ENCODE measurements at places on chromosomes 5 and 9. TPM values are rescaled to one million over a fixed set of nuclear protein-coding genes. Genes with fewer than 3 reads are reported as not detected.

DNA sequence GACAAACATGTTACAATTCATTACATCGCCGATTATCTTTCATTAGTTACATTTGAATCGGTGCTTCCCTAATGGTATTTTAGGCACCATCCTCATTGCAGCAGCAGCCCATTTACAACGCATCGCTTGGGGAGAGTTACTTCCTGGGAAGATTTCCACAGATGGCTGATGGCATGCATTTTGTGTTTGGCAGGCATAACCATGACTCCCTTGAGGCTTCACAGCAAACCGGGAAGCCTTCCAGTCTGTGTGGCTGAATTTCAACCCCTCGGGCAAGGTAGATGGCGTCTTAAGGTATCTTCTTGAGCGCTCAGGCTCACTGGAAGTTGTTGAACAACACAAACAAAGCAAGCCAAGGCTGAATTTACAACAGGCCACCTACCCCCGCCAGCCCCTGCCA is 1.6 kb upstream of the DNAH5 start:
- no peak overlapping the region for H3K27ac ChIP-seq
- no peak for DNase-seq
- H3K36me3 ChIP-seq, result no peaks in the 10 kb centered on the region
- H3K4me1 ChIP-seq, result no peaks in the 10 kb centered on the region

DNA sequence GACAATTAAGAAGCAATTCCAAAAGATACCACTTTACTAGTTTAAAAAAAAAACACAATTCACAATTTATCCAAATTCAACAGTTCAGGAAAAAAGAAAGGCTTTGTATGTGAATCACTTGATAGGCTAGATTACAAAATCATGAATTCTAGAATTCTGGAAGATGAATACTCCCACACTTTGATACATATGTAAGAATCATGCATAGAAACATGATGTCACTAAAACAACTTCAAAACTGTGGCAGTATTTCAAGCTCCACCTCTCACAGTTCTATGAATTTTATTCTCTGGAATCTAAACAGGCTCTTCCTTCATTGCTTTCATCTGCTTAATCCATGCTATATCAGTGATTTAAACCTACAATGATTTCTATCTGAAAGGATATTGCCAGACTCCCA is 51.0 kb downstream of the GNAQ start:
- H3K4me1 ChIP-seq, result no peaks in the 10 kb centered on the region
- H3K27me3 ChIP-seq, result no peaks in the 10 kb centered on the region
- H3K36me3 ChIP-seq, result no peaks in the 10 kb centered on the region
- H3K27ac ChIP-seq, result no peak overlapping the region
- no peak for DNase-seq

DNA sequence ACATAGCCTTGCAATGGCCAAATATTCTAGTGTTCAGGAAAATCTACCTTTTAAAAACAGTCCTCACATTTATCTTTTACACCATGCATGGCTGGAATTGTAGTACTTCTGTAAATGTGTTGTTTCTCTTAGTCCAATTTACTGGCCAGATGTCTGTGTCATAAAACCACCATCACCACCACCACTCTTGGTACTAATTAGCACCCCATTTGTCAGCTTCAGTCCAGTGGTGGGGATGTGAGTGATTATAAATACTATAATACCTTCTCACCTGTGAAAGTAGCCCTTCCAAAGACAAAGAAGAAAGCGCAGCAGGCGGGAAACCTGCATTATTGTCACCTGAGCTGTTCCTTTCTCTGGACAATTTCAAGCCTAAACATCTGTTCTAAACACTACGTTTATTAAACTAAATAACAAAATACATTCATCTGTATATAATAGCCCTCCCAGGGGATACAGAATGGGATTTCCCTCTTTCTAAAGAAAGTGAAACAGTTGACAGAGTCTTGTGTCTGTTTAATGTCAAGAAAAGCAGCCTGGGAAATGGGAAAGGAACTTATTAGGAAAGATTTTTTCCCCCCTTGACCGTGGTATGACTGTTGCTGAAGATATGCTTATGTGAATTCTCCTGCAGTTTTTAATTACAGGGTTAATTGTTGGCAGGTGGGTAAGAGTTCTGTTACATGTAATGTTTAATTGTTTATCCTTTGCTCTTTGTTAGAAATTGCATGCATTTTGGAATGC is 144.5 kb upstream of the NUDT12 start:
- no peak for DNase-seq
- no peak overlapping the region for H3K27ac ChIP-seq
- no peaks in the 10 kb centered on the region for H3K27me3 ChIP-seq

GRCh38 chr5:160023908-160024630 is 15.1 kb downstream of the TTC1 start:
- H3K4me1 ChIP-seq, result no peaks in the 10 kb centered on the region
- H3K27me3 ChIP-seq, result no peaks in the 10 kb centered on the region
- H3K27ac ChIP-seq, result no peak overlapping the region
- H3K4me3 ChIP-seq, result no peak overlapping the region

NMUR2 gene
- not detected for total RNA-seq

SPATA31C1 gene
- not detected for total RNA-seq

DNA sequence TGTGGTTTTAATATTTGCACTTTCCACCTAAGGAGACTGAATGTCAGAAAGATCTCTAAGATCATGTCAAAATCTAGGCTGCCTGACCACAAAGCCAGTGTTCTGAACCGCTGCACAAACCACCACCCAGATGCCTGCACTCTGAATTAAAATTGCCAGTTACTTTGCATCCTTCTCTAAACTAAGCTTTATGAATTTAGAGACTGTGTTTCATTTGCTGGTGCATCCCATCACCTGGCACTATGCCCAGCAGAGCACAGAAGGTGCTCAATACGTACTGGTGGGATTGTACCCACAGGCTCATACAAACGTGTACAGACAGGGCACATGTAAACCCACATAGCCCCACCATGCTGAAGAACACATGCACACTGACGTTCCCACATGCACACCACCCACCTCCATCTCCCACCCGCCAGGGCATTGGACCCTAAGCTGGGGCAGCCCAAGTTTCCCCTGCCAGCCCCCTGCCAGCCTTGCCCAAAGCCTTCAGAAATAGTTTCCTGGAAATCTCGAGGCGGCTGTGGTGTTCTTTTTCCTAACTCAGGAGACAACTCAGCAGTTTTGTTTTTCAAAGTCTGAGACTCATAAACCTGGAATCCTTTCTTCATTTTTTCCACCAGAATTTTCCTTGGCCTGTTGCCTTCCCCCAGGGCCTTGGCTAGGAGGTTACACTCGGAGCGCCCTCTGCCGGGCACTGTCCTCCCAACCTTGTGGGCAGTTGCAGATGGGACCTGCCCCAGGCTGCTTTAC is 9.6 kb upstream of the TRAF1 start:
- peak overlapping the region; percentile 100 for H3K27ac ChIP-seq
- no peaks in the 10 kb centered on the region for H3K27me3 ChIP-seq
- peak; percentile 99 for DNase-seq
- peaks cover 10% of the 10 kb centered on the region for H3K4me1 ChIP-seq
- no peak overlapping the region for H3K4me3 ChIP-seq

- H3K27me3 ChIP-seq, result no peaks in the 10 kb centered on the region
- no peak overlapping the region for H3K27ac ChIP-seq
- no peak for DNase-seq
- no peaks in the 10 kb centered on the region for H3K4me1 ChIP-seq
Observed at GRCh38 chr9:21454149-21454548, 13.9 kb downstream of the IFNA1 start.

DNA sequence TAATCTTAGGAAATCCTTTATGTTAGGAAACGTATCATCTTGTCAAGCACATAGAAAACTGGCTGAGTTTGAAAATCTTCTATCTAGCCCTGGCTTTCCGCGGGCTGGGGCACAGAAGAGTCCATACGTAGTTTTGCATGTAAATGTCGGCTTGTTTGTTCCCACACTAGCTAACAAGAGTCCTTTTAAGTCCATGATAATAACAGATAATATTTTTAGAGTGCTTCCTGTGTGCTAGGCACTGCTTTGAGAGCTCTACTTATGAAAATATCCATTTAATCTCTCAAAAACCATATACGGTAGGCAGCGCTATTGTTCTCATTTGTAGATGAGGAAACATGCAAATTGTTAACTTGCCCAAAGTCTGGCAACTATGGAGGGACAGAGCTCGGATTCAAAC is 40.5 kb downstream of the FYB1 start:
- H3K27me3 ChIP-seq, result no peaks in the 10 kb centered on the region
- no peak overlapping the region for H3K27ac ChIP-seq
- no peaks in the 10 kb centered on the region for H3K36me3 ChIP-seq
- H3K4me1 ChIP-seq, result peaks cover 1% of the 10 kb centered on the region

- no peak overlapping the region for H3K4me3 ChIP-seq
- H3K27me3 ChIP-seq, result no peaks in the 10 kb centered on the region
- no peak overlapping the region for H3K27ac ChIP-seq
- H3K4me1 ChIP-seq, result no peaks in the 10 kb centered on the region
- DNase-seq, result no peak
Observed at GRCh38 chr5:84080908-84081307, 303.8 kb downstream of the EDIL3 start.

GRCh38 chr5:132054697-132055440 is 5.6 kb upstream of the IL3 start:
- no peaks in the 10 kb centered on the region for H3K4me1 ChIP-seq
- H3K36me3 ChIP-seq, result no peaks in the 10 kb centered on the region
- DNase-seq, result no peak
- no peak overlapping the region for H3K4me3 ChIP-seq

DND1 gene
- 0.84 TPM for total RNA-seq

DNA sequence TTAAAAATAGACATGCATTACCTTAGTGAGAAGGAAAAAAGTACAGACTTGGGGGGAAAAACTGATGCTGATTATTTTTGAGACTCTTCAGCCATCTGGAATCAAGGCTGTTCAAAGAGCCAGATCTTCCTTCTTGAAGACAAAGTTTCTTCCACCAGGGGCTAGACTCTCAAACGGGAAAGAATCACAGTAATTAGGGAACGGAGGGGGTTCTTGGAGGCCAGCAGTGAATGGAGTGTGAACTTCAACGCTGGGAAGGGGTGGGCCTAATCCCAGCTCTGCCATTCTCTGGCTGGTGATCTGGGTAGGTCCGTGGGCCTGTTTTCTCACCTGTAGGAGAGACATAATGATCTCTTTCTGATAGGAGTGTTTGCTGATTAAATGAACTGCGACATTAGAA is 21.1 kb upstream of the LHX2 start:
- H3K36me3 ChIP-seq, result no peaks in the 10 kb centered on the region
- no peaks in the 10 kb centered on the region for H3K27me3 ChIP-seq
- no peaks in the 10 kb centered on the region for H3K4me1 ChIP-seq
- no peak overlapping the region for H3K4me3 ChIP-seq

- H3K4me3 ChIP-seq, result peak overlapping the region; percentile 98
- peaks cover 2% of the 10 kb centered on the region for H3K4me1 ChIP-seq
- no peaks in the 10 kb centered on the region for H3K36me3 ChIP-seq
- DNase-seq, result no peak
Observed at GRCh38 chr5:179805529-179806249, 977 bp downstream of the MGAT4B start.

DNA sequence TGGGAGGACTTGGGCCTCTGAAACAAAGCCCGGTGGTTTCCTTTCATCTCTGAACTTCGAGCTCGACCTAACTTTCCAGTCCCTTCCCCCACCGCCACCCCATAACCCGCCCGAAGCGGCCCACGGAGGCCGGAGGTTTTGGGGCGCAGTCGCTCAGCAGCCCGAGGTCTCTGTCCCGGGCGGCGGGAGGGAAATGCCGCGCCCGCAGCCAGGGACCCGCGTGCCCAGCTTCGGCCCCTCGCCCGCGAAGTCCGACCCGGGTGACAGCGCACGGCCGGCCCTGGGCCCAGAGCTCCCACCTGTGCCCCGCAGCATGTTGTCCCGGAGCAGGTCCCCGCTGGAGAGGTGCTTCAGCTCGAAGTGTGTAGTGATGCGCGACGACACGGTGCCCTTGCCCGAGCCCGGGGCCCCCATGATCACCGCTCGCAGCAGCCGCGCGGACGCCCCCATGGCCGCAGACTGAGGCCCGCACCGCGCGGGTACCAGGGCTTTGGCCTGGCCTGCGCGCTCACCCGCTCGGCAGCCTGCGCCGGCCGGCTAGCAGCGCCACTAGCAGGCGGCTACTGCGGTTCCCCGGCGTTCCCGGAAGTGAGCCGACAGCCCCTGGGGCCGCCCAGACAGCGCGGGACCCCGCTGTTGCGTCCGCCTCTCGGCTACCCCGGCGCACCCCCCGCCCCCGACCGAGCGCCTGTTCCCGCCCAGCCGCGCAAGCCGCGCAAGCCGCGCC is at the start of gene AK3:
TSS of gene AK3 (minus strand) at position 565 of the 727 bp plus-strand sequence. CDS start at position 450, 115 bp downstream.
- no peaks in the 10 kb centered on the region for H3K36me3 ChIP-seq
- H3K4me3 ChIP-seq, result peak within 1 kb of the TSS; percentile 45
- peak; percentile 91 for DNase-seq
- peaks cover 2% of the 10 kb centered on the region for H3K4me1 ChIP-seq

GRCh38 chr9:123418052-123418430 is 62.0 kb downstream of the CRB2 start:
- DNase-seq, result peak; percentile 34
- no peak overlapping the region for H3K27ac ChIP-seq
- peaks cover 5% of the 10 kb centered on the region for H3K36me3 ChIP-seq
- no peaks in the 10 kb centered on the region for H3K4me1 ChIP-seq
- H3K4me3 ChIP-seq, result no peak overlapping the region

GRCh38 chr5:997711-998110 is 10.9 kb upstream of the NKD2 start:
- peak; percentile 70 for DNase-seq
- H3K4me1 ChIP-seq, result no peaks in the 10 kb centered on the region
- no peak overlapping the region for H3K27ac ChIP-seq
- H3K27me3 ChIP-seq, result no peaks in the 10 kb centered on the region
- no peaks in the 10 kb centered on the region for H3K36me3 ChIP-seq

DNA sequence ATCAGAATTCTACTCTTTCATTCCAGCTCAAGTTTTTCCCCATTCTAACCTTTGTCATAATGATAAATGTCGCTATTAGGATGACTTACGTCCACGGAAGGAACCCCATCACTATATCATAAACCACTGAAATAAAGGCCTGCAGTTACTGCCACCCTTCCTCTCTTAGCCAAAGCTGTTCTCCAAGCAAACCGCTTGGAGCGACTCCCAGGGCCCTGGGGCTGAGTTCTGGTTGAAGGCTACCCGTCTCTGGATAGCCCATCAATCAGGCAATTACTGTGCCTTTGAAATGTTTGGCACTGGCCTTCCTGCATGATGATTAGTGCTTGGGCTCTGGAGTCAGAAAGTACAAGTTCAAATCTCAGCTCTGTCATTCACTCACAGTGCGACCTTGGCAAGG is 386.0 kb downstream of the SPOCK1 start:
- H3K36me3 ChIP-seq, result no peaks in the 10 kb centered on the region
- no peak for DNase-seq
- no peaks in the 10 kb centered on the region for H3K27me3 ChIP-seq
- no peak overlapping the region for H3K4me3 ChIP-seq

PCDHGC5 gene
- total RNA-seq, result 6.3 TPM

DNA sequence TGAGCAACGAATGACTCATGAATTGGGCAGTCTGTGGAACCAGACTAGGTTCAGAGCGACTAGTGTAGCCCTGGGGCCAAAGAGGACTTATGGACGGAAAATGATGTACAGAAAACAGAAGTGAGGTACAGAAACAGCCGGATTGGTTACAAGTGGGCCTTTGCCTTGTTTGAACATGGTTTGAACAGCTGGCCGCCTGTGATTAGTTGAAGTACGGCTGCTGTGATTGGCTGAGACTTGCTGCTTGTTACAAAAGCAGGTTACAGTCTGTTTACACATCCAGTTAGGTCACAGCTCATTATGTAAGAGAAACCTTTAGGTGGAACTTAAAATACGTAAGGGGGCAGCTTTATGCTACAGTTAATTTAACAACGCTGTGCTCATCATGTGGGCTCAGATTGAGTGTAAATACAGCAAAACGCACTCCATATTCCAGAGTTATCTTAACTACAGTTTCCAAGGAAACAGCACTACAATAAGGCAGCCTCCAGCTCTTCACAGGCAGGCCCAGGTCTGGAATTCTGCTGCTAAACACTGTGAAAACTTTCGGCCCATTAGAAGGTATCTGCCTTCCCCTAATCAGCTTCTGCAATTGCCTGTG is 6.5 kb downstream of the AMACR start:
- no peak overlapping the region for H3K27ac ChIP-seq
- DNase-seq, result no peak
- no peaks in the 10 kb centered on the region for H3K36me3 ChIP-seq

MFAP3 gene
- total RNA-seq, result 38.0 TPM

Data from aorta (tissue), 5 donors.